Right ventricle myocardium inferior (tissue), 1 donor: ENCODE measurements at places on chromosomes 6 and 20. TPM values are rescaled to one million over a fixed set of nuclear protein-coding genes. Genes with fewer than 3 reads are reported as not detected.

GRCh38 chr20:5893052-5893451, 57.3 kb downstream of the TRMT6 start:
- DNase-seq = no peak

- DNase-seq = no peak
Observed at GRCh38 chr6:159056003-159056402, 11.2 kb upstream of the TAGAP start.

GRCh38 chr6:35354361-35355135, 12.2 kb downstream of the PPARD start:
- no peak for DNase-seq

METTL24 gene
- 1.1 TPM for total RNA-seq

HSF2 gene
- 23.3 TPM for total RNA-seq

GRCh38 chr6:150661216-150662007, 61.7 kb downstream of the PLEKHG1 start:
- no peak for DNase-seq

GRCh38 chr6:20364327-20364726, 37.4 kb upstream of the E2F3 start:
- DNase-seq = no peak

DNA sequence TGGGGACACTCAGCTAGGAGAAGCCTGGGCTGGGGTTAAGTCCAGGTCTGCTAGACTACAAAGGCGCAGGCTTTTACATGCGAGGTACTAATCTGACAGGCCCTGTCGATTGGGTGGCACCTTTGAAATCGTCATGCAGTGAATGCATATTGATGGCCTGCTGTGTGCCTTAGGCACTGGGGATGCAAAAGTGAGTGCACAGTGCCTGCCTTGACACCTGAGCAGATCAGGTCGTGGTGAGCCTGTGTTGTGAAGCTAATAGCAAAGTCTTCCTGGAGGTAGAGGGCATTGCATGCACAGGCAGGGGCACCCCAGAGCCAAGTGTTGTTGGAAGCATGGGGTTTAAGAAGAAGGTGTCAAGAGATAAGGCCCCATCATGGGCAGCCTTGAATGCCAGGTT, 16.9 kb downstream of the LRRC1 start:
- no peak for DNase-seq

GRCh38 chr6:76326871-76327270, 254.4 kb upstream of the IMPG1 start:
- DNase-seq = no peak

DNA sequence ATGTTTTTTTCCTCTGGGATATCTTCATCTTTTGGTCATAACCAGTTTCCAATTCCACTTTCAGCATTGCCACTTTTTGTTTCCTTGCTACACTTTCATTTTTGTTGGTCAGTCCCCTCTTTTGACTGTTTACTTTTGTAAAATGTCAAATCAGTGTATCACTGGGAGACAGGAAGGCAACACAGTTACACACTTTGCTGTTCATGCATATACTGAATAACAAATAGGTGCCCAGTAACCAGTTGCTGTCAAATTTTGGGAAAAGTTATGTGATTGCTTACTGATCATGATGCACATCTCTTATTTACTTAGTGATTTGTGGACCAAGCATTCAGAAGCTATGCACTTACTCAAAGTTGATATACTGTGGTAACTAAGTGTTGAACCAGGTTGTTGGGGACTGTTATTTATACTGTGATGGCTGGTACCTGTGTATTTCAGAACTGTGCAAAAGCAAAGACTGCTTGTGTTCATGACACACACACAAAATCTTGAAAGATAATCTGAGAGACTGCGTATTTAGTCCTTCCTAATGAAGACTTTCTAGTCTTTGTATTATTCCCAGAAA, 41.0 kb downstream of the ZNF292 start:
- no peak for DNase-seq

ANKEF1 gene
- 1.1 TPM for total RNA-seq

DNA sequence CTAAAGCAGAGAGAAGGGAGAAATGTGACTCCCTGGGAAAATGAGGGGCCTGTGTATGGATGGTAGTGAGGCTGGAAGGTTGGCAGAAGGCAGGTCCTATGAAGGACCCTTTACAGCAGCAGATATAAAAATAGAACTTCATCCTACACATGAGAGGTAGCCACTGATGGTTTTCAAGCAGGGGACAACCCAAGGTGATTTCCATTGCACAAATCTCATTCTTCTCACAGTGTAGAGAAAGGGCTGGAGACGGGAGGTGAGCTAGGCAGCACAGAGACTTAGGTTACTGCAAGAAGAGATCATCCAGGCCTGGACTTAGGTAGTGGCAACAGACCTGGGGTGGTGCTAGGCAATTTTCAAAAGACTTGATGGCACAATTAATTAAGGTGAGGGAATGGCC, 30.7 kb downstream of the TRAM2 start:
- no peak for DNase-seq

GRCh38 chr6:85361643-85362014, 88.3 kb upstream of the NT5E start:
- DNase-seq = no peak

GRCh38 chr20:36340593-36340990, 34.5 kb downstream of the DLGAP4 start:
- no peak for DNase-seq

DNA sequence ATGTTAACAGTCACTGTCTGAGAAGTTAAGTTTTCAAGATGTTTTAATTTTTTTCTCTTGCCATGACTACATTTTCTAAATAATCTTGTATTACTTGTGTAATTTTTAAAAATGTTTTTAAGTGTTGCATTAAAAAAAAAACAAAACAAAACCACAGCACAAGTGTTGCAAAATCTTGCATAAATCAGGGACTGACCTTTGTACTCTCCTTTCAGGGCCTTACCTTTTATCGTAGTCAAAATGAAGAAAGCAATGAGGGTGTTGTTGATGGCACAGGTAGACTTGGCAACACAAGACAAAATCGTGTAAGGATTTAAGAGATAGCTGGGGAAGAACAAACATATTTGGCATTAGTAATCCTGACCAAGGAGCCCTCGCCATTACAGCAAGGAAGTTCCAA, 42.5 kb downstream of the PIGU start:
- no peak for DNase-seq

DNA sequence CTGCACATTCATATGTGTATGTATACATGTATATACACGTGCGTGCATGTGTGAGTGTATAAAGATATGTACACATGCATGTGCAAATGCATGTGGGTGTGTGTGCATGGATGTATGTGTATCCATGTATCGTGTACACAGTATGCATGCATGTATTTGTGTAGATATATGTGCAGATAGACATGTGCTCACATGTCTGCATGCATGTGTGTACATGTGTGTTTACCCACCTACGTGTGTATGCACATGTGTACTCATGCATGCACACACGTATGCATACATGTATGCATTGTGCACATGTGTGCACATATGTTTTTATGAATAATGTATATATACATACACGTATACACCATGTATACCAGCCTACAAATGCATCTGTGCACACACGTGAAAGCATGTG, 80.3 kb upstream of the ZNF322 start:
- DNase-seq = no peak

SLPI gene
- total RNA-seq = 5.7 TPM

IPCEF1 gene
- 2.0 TPM for total RNA-seq

C6orf118 gene
- not detected for total RNA-seq

- no peak for DNase-seq
Observed at GRCh38 chr6:5995949-5996713, 10.6 kb downstream of the NRN1 start.

DNA sequence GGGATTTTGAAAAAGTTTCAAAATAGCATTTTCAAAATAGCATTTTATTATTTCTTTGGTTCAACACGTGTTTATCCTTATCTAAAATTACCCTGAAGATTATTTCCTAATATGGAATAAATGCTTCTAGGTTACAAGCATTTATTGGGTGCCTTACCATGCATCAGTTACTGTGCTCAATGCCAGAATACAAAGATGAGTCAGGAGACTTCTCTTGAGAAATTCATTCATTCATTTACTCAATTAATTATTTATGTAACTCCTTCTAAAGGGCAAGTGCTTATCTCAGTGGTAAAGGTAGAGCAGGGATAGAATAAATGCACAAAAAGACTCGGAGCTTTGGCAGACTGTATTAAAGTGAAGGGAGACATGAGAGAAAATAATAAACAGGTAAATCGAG, 150.1 kb upstream of the PDE7B start:
- no peak for DNase-seq

PGC gene
- not detected for total RNA-seq

GRCh38 chr6:19824058-19824807, 12.9 kb upstream of the ID4 start:
- DNase-seq = no peak

GRCh38 chr20:48812600-48813445, 15.0 kb downstream of the PREX1 start:
- no peak for DNase-seq

DNA sequence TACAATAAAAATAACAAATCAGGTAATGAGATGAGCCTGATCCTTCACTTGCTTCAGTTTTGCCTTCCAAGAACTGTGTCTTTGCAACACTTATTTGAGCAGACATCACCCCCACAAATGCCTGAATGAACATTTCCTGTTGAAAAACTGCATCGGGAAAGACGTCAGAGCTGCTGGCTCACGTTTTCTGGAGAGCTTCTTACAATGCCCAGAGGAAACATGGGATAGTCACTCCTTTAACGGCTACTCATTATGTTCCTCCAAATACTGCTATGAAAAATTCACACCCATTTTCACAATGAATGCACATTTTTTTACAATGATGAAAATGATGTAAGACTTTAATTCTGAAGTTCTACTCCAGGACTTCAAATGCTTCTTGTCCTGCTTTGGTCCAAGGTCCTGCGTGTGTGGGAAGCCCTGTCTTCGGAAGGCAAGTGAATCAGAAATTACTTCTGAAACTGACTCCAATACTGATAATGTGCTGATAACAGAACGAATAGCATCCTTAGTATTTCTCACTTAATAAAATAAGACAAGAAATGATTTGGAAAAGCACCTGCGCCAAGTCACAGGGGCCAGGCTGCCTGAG, 238.0 kb downstream of the ANKRD60 start:
- no peak for DNase-seq

DNA sequence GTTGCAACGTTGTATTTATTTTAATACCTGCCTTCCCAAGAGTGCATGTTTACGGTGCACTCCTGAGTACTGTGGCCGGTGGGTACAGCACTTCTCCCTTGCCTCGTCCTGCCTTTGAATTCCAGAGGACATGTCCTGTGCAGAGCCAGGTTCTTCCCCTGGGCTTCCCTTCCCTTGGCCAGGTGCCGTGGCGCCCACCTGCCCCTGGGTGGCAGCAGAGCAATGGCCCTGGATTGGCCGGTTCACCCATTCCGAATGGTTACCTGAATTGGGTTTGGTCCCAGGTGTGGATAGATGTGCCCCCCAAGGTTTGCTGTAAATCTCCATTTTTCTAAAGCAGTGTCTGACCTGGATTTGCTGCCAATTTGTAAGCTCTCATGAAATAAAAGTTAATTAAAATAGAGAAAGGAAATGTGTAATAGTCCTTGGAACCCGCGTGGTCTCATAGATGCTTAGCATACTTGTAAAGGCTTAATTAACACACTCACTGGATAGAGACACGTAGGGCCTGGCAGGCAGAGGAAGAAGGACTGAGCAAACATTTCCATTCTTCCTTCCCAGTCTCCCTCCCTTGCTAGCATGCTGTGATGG, 40.6 kb downstream of the DTD1 start:
- no peak for DNase-seq

GRCh38 chr6:6812427-6812826, 223.9 kb downstream of the LY86 start:
- DNase-seq = no peak

DNA sequence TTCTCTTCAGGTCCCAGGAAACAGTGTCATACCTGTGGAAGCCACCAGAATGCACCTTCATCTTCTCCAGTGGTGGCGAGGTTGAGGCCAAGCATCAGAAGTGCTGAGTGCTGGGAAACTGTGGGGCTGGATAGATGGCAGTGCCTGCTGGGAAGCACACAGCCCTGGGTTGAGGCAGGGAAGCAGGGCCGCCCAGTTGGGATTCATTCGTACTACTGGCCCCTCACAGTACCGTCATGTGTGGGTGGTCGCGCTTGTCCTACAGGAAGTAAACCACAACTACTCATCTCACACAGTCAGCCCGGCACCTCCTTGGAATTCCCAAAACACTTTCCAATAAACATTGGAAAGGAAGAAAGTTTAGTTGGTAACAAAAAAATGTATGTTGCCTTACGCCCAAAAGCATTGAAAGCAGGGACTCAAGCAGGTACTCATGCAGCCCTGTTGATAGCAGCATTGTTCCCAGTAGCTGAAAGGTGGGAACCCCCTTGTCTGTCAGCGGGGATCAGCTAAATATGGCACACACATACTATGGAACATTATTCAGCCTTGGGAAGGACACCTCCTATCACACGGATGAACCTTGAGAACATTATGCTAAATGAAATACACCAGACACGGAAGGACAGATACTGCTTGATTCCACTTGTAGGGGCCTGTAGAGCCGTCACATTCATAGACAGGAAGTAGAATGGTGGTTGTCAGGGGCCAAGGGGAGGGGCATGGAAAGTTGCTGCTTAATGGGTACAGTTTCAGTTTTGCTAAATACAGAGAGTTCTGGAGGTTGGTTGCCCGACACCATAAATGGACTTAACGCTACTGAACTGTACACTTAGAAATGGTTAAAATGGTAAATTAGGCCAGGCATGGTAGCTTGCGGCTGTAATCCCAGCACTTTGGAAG, 162.7 kb downstream of the MTHFD1L start:
- DNase-seq = no peak

DNA sequence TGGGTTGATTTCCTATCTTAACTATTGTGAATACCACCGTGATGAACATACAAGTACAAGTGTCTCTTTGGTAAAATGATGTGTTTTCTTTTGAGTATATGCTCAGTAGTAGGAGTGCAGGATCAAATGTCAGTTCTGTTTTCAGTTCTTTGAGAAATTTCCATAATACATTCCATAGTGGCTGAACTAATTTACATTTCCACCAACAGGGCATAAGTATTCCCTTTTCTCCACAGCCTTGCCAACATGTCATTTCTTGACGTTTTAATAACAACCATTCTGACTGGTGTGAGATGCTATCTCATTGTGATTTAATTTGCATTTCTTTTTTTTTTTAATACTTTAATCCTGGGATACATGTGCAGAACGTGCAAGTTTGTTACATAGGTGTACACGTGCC, 268.8 kb downstream of the CENPW start:
- DNase-seq = no peak

ARFGEF2 gene
- 39.1 TPM for total RNA-seq
